Central memory CD4-positive, alpha-beta T cell (primary cell): ENCODE measurements at places on chromosomes 6 and 20.

DNA sequence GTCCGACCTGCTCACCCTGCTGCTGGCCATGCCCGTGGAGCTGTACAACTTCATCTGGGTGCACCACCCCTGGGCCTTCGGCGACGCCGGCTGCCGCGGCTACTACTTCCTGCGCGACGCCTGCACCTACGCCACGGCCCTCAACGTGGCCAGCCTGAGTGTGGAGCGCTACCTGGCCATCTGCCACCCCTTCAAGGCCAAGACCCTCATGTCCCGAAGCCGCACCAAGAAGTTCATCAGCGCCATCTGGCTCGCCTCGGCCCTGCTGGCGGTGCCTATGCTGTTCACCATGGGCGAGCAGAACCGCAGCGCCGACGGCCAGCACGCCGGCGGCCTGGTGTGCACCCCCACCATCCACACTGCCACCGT lies 885 bp downstream of the NTSR1 start:
- DNase-seq = no peak

GRCh38 chr6:79694623-79695343 lies 63.7 kb downstream of the SH3BGRL2 start:
- DNase-seq = no peak

DNA sequence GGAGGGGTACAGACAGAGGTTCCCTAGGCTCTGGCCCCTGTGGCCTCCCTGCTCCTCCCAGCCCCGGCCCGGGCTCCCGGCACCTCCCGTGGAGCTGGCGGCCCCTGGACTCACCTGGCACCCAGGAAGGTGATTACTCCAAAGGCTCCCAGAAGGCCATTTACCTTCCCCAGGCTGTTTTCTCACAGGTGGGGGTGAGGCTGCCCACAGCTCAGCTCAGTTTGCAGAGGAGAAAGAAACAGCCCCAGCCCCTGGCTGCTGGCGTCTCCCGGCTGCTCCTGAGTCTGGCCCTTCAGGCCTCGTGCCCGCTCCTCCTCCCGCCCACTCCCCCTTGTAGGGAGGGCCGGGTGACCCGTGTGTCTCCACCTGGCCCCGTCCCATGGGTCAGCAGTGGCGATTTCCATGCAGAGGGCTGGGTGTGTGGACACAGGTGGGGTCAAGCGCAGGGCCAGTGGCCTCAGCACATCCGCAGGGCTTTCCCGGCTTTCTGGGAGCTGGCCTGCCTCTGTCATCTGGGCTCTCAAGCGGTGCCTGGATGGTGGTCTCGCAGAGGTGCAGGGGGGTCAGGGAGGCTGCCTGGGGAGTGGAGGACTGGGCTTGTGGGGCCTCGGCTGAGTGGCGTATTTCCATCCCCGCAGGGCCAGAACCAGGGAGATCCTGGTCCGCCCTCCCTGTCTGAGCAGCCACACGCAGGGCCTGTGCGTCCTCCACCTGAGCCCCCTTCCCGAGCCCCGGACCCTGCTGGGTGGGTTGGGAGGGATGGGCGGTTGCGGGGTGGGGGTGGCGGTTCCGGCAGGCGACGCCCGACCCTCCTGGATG lies 20.2 kb upstream of the GATA5 start:
- no peak for DNase-seq

GRCh38 chr6:12956991-12957320 lies 240.4 kb downstream of the PHACTR1 start:
- DNase-seq = no peak

GRCh38 chr6:125853168-125853567 lies 62.4 kb downstream of the NCOA7 start:
- no peak for DNase-seq

DNA sequence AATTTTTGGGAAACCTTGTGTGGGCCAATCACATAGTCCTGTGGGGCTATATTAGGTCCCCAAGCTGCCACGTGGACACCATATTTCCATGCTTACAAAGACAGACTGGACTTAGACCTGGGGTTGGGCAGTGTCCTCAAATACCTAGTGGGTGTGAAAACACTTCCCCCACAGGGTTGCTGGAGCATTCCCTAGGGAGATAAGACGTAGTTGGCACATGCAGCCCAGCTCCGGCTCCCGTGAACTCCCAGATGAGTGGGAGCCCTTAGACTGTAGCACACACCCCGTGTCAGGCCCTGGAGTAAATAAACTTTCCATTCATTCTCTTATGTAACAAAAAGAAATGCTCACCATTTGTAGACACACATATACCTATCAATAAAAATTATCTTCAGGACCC lies 14.2 kb downstream of the KCNG1 start:
- DNase-seq = no peak
